ENCODE measurements at places on chromosomes 6 and 20. TPM values are rescaled to one million over a fixed set of nuclear protein-coding genes. Genes with fewer than 3 reads are reported as not detected.

- DNase-seq: no peak
These were observed 1234.7 kb upstream of the GJE1 start for GRCh38 chr6:140897804-140898573.

DNA sequence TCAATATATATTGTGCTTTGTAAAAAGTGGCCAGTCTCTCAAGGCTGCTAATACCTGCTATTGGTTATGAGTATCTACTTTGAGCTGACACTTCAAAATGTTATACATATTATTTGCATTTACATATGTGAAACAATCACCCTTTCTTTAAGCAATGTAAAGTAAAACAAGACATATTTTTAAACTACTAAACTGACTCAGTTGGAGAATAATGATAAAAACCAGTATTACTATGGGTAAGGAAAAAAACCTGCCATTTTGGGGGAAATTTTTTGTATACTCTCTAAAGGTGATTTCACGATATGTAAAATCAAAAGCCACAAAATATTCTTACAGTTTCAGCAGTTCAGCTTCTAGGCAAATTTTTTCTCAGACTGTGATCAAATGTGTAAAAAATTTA is 232.3 kb downstream of the PRL start:
- no peak for DNase-seq

DNA sequence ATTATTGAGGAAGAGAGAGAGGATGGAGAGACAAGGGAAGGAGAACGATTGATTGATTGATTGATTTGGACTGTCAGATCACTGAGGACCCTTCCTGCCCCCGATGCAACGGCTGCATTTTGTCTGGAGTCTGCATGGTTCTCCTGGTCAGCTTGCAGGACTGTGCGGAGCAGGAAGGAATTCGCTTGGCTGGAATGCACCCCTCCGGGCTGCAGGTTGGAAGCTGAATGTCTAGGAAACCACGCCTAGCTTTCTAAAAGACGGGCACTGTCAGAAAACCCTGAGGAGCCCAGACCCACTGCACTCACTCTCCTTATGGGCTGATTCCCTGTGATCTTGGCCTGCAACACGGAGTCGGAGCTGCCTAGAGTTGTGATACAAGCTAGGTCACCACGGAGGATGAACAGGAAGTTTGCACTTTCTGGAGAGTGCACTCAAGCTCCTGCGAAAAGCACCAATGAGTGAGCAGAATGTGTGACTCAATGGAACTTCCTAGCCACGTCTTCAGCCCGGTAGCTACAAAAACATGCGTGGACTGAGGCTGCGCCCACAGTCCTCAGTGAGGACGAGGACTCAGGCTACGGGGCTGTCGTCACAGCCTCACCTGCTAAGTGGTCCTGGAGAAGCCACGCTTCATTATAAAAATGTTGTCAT is 14.4 kb downstream of the DACT2 start:
- no peak for DNase-seq

DNA sequence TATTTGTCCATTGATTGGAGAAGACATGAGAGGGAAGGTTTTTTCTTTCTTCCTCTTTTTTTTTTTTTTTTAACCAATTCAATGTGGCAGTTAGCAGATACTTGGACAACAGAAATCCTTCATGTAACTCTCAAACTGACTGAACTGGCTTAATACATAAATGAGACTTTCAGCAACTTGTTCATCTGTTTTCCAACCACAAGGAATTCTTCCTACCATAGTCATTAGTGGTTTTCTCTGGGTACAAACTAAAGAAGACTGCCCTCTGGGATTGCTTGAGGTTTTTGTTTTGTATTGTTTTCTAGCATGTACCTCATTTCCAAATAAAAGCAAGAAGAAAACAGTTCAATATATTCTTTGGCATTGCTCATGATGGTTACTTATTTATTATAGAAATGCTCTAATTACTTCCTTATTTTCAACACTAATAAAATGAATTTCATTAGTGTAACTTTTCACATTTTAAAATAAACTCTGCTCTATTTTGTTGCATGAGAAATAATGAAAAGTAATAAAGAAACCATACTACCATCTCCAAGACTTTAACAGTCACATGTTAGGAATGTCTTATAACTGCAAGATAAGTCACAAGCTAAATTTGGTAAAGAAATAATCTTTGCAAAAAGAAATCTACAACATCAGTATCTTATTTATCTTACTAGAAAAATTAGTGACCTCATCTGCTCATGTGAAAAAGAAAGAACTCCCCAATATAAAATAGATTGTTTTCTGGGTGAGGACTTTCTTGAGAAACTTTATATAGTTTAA is 52.0 kb downstream of the ME1 start:
- DNase-seq: no peak

The SLC13A3 gene
- 21.5 TPM for polyA plus RNA-seq

- DNase-seq: no peak
These were observed 52.2 kb upstream of the DTNBP1 start for GRCh38 chr6:15715060-15715459.

The ARMH2 gene
- polyA plus RNA-seq: not detected

GRCh38 chr6:35733633-35734032 is 3.2 kb upstream of the ARMC12 start:
- DNase-seq: no peak

- no peak for DNase-seq
These were observed 110.9 kb downstream of the ARMC2 start for GRCh38 chr6:108958900-108959770.

GRCh38 chr6:126127659-126128058 is 141.3 kb downstream of the TRMT11 start:
- no peak for DNase-seq

The FAM135A gene
- 26.9 TPM for polyA plus RNA-seq

The TFAP2C gene
- 0.83 TPM for polyA plus RNA-seq

GRCh38 chr20:38809942-38810341 is 4.4 kb downstream of the PPP1R16B start:
- DNase-seq: no peak

The SFTA2 gene
- polyA plus RNA-seq: 1.1 TPM

The HSPA1A gene
- polyA plus RNA-seq: 123 TPM

- no peak for DNase-seq
These were observed 81.4 kb downstream of the MCHR2 start for GRCh38 chr6:99912657-99913056.

GRCh38 chr6:49906526-49906925 is 40.2 kb upstream of the CRISP1 start:
- DNase-seq: no peak

DNA sequence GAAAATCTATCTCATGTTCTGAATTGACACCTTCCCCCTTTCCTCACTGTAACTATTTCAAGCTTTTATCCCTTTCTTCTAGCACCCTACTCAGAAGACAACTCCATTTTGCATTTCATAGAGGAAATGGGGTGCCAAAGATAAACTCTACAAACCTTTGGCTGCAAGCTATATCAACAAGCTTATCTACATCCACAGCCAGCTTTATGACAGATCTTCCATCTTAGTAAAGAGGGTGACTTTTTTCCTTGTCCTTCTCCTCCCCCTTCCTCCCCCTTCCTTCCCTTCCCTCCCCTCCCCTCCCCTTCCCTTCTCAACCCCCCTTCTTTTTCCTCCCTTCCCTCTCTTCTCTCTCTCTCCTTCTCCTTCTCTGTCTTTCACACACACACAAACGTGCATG is 58.0 kb upstream of the OLIG3 start:
- DNase-seq: no peak

GRCh38 chr6:106186172-106186571 is 100.0 kb downstream of the PRDM1 start:
- DNase-seq: no peak

GRCh38 chr6:32226434-32226833 is 2.6 kb upstream of the NOTCH4 start:
- no peak for DNase-seq

DNA sequence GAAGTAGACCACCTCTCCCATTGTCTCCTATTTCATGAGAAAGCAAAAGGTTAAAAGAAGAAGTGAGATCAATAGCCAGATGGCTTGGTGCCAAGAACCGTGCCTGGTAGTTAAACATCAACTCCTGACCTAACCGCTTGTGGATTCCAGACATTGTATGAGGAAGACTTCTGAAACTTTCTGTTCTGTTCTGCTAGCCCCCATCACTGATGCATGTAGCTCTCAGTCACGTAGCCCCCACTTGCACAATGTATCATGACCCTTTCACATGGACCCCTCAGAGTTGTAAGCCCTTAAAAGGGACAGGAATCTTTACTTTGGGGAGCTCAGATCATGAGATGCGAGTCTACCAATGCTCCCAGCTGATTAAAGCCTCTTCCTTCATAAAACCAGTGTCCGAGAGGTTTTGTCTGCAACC is 301.2 kb downstream of the RNGTT start:
- DNase-seq: no peak

The E2F1 gene
- polyA plus RNA-seq: 14.9 TPM

The LRRC1 gene
- 24.5 TPM for polyA plus RNA-seq

The SSTR4 gene
- polyA plus RNA-seq: 0.27 TPM

The HLA-DQA2 gene
- 0.16 TPM for polyA plus RNA-seq

The PAK5 gene
- polyA plus RNA-seq: 0.39 TPM

GRCh38 chr20:37383229-37383989 is 37.5 kb downstream of the SRC start:
- DNase-seq: no peak

- no peak for DNase-seq
These were observed 12.9 kb upstream of the TLDC2 start for GRCh38 chr20:36862857-36863668.

GRCh38 chr6:92024110-92024509 is 1395.2 kb downstream of the EPHA7 start:
- no peak for DNase-seq

- no peak for DNase-seq
These were observed 5.8 kb upstream of the SSTR4 start for GRCh38 chr20:23029324-23029723.

DNA sequence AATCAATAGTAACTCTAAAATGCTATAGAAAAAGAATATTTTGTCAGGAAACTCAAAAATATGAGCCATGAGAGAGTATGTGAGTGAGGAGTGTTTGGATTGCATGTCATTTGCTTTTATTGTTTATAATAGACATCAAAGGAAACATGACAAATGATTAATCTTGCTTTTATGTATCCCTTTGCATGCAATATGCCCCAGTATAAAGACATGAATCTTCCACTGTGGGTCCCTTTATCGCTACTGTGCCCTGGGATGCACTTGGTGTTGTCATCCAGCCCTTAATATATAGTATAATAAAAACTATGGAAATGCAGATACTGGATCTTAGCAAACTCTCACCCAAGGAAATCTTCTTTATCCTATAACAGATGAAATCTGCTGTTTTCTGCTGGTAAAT is 77.3 kb downstream of the LAMA4 start:
- no peak for DNase-seq

The DSN1 gene
- polyA plus RNA-seq: 16.9 TPM

- no peak for DNase-seq
These were observed 27.2 kb downstream of the IL17F start for GRCh38 chr6:52216932-52217575.

- no peak for DNase-seq
These were observed 270.8 kb downstream of the PREX1 start for GRCh38 chr20:48556956-48557355.

GRCh38 chr6:79042799-79043126 is 35.3 kb downstream of the PHIP start:
- no peak for DNase-seq

The HDGFL1 gene
- not detected for polyA plus RNA-seq

- DNase-seq: no peak
These were observed 15.7 kb downstream of the RTN4IP1 start for GRCh38 chr6:106613590-106613989.

The MEP1A gene
- not detected for polyA plus RNA-seq

- no peak for DNase-seq
These were observed 120.2 kb downstream of the MYB start for GRCh38 chr6:135301304-135301703.

DNA sequence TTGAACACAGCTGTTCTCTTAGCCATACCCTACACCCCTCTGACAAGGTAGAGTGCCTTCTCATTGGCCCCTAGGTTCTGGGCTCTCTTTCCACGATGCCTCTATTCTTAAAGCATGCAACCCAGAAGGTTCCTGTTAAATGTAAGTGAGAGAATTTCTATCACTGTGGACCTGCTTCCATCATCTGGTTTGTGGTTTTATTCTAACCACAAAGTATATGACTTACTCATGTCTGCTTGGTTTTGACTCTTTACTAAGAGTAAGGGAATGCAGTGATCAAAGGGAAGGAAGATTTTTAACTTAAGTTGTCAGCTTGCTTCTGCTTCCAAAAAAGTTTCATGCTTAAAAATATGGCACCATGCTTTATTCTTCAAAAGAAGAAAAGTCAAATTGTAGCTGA is 80.2 kb downstream of the ANKEF1 start:
- DNase-seq: no peak

DNA sequence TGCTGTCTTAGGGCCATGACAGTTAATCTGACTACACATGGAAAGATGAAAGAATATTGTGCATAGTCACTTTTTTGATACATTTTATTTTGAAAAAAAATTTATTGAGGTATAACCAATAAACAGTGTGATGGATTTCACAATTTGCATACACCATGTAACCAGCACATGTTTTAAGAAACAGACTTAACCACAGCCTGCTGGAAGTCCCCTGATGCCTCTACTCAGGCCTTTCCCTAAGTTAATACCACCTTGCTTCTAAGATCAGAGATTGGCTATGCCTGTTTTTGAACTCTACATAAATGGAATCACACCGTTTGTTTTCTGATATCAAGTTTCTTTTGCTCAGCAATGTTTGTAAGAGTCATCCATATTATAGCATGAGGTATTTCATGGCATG is 136.3 kb downstream of the CFAP61 start:
- DNase-seq: no peak

GRCh38 chr6:56899311-56899710 is 55.6 kb upstream of the BEND6 start:
- DNase-seq: no peak

DNA sequence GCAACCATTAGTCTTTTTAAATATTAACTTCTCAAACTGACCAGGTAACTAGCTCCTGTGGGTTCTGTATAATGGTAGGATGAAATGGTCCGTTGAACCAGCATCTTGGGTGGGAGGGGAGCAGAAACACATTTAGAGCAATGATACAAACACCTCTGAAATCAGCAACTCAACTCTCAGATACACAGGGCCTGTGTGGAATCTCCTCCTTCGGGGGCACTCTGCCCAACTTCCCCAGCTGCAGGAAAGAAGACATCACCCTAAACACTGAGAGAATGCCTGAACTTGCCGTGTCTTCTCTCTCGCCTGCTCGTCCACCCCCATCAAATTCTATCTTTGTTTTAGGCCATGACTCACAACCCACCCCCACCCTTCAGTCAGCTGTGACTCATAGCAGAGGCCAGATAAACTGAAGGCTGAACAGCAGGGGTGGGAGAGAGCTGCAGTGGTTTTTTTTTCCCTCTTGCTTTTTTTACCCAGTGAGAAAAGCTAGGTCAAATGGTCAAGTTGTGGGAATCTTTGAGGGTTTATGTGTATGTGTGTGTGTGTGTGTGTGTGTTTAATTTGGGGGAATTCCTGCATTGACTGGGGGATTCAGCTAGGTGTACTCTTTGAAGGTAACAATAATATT is 593.4 kb upstream of the JAG1 start:
- DNase-seq: no peak

The FGD2 gene
- 1.8 TPM for polyA plus RNA-seq

DNA sequence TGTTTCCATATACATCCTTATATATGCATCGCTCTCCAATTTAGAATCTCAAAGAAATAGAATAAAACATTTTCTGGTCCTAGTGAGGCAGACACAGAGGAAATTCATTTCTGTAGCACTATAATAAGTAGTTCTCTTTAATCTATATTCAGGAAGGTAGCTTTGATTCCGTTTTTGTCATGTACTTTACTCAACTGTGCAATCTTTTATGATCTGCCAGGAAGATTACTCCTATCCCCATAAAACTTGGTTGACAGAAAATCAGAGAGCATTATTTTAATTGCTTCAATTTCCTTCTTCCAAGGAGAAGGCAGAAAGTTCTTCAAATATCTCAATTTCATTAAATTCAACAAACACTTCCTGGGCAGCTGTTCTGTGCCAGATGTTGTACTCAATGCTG is 10.6 kb upstream of the CLIC5 start:
- no peak for DNase-seq

All from left renal cortex interstitium (tissue), 4 donors.